ENCODE measurements at places on chromosomes 7 and 10.

GRCh38 chr7:5197811-5198210 lies 7.8 kb downstream of the WIPI2 start:
- DNase-seq = no peak

GRCh38 chr10:14403881-14404623 lies 73.3 kb upstream of the FRMD4A start:
- no peak for DNase-seq

- no peak for DNase-seq
These were observed 133.7 kb downstream of the SLC25A13 start for GRCh38 chr7:96188174-96188581.

- peak; percentile 12 for DNase-seq
These were observed 673.4 kb downstream of the AUTS2 start for GRCh38 chr7:70271617-70272081.

- DNase-seq = no peak
These were observed 15.4 kb downstream of the SEC24C start for GRCh38 chr10:73759512-73760115.

DNA sequence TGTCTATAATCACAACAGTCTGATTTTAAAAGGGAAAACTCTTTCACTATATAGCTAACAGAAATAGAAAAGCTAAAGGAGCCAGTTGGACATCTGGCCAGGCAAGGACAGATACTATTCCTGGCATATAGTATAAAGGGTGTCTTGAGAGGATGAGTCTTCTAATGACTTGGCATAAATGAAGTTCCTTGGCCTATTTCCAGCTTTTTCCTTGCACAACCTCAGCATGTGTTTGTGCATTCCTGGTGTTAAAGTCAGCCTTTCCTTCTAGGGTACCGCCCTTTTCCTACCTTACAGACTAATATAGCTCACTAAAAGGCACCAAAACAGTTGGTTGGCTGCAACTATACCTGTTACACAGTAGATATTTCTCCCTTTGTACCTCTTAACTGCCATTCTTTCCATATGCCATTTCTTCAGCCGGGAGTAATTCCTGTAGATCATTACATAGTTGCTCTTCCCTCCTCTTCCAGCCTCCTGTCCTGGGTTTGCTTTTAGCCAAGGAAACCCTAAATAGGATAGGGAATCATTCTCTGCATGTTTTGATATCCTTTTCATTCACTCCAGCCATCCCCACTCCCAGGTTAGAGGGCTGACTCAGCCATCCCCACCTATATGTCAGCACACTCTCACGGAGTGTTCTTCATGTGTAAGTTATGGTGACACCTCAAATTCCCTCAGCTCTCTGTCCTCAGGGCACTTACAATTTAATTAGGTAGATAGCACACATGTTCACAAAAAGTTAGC lies 102.1 kb upstream of the MDFIC start:
- no peak for DNase-seq

GRCh38 chr7:22549667-22550513 lies 49.9 kb upstream of the STEAP1B start:
- DNase-seq = peak; percentile 17

DNA sequence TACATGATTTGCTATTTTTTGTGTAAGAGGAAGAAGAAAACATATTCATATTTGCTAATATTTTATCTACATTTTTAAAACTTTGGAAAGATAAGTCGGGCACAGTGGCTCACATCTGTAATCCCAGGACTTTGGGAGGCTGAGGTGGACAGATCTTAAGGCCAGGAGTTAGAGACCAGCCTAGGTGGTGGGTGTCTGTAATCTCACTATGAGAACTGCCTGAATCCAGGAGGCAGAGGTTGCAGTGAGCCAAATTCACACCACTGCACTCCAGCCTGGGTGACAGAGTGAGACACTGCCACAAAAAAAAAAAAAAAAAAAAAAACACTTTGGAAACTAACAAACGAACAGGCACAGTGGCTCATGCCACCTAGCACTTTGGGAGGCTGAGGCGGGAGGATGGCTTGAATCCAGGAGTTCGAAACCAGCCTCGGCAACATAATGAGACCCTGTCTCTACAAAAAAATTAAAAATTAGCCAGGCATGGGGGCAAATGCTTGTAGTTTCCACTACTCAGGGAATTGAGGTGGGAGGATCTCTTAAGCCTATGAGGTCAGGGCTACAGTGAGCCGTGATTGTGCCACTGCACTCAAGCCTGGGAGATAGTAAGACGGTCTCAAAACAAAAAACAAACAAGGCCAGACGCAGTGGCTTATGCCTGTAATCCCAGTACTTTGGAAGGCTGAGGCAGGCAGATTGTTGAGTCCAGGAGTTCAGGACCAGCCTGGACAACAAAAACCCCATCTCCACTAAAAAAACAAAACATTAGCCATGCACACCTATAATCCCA lies 25.6 kb downstream of the HERC4 start:
- no peak for DNase-seq

GRCh38 chr7:1175967-1176851 lies 16.2 kb upstream of the ZFAND2A start:
- DNase-seq = peak; percentile 67

- DNase-seq = peak; percentile 43
These were observed 8.8 kb upstream of the INTS1 start for GRCh38 chr7:1512781-1513656.

GRCh38 chr7:9711259-9711918 lies 1262.3 kb upstream of the PHF14 start:
- DNase-seq = no peak
